ENCODE measurements at places on chromosomes 7 and 10.

- no peak for DNase-seq
These were observed 94.8 kb downstream of the PRKG1 start for GRCh38 chr10:51169111-51169510.

DNA sequence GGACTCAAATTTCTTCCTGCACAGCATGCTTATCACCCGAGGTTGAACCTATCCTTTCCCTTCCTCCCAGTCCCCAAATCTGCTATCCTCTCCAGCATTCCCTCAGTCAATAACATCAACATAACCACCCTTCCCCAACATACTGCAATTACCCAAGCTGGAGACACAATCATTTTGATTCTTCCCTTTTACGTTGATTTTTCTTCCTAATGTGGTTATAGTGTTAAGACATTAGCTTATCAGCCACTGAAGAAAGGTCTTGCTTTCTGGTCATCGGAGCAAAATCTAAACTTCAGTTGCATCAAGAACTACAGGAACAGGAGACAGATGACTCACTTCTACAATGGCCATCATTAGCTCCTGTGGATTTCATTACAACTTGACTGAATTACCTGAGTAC is 3.5 kb upstream of the HBP1 start:
- no peak for DNase-seq

- DNase-seq, result no peak
These were observed 39.2 kb downstream of the MEOX2 start for GRCh38 chr7:15647309-15647708.

DNA sequence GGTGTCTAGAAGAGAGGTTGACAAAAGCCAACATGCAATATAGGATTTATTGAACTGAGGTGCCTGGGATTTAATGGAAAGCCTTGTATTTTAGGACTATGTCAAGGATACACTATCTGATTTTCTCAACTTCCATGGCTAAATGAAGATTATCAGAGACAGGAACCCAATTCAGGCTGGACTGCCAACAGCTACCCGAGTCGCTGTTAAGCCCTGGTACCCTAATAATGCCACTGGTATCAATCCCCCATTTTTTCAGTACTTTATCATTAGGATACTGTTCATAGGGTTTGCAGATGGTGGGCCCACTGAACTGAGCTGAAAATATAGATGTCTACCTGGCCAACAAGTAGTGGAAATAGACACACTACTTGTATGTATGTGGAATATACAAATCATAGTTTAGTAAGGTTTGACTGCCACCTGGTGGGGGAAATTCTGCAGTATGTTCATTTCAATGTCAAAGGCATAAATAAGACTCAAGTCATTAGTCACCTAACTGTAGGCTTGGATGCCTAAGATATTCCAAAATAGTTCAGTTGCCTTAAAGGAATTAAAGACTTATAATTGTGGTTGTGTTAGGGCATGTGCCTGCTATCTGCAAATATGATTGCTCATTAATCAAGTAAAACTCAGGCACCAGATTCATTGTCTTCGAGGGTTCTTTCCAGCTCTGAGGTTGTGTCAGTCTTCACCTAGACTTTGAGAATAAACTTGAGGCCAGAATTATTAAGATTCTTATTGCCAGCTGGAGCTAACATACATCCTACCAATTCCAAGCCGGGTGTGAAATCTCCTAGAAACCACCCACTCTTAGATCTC is 34.1 kb upstream of the NOBOX start:
- peak; percentile 30 for DNase-seq

GRCh38 chr7:44385434-44386138 is 60.2 kb upstream of the CAMK2B start:
- DNase-seq, result no peak

GRCh38 chr7:106183952-106184351 is 71.8 kb upstream of the SYPL1 start:
- no peak for DNase-seq

DNA sequence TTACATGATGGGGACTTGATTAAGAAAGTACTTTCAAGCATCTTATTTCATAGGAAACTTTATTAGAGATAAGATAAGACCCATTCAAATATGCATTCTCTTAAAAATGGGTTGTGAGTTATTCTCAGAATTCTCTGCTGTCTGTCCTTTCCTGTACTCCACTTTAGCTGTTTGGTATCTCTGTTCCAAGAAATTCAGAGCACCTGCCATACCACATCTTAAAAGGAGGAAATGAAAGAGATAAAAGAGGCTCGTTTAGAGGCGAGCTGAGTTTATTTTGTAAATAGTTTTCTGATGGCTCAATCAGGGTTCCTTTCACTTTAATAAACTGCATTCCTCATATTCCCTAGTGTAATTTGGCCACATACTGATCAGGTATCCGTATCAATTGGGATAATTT is 87.2 kb downstream of the MDFIC start:
- no peak for DNase-seq

DNA sequence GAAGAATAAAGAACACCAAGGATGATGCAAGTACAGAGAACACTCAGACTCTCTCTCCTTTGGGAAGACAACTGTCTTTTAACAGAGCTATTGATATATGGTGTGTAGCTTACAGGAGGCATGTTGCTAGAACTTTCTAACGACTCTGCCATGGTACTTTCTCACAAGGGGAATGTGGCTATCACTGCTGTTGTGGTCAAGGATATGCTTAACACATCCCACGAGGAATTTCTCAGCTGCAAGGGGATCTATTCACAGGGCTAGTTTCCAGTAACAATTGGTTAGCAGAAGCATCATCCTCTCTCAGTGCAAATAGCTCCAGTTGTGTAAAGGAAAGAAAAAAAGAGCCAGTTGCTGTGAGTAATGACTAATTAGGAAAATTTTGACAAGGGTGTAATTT is 826.0 kb downstream of the SORCS1 start:
- no peak for DNase-seq

GRCh38 chr7:150649080-150649385 is 16.8 kb upstream of the GIMAP6 start:
- no peak for DNase-seq

DNA sequence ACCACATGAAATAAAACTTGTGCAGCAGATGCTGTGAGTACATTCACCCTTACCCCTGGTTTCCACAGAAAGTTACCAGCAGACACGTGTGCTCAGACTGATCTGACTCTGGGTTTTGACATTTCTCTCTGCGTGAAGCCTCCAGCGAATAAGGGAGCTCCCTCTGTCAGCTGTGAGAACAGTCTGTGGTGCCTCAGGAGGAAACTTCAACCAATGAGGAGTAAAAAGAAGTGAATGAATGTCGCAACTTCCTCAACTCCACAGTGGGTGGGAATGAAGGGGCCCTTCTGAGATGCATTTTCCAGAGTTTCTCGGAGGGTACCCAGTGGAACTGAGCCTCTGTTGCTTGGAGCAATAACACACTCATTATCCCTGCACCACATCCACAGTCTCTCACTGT is 743.4 kb downstream of the TNS3 start:
- no peak for DNase-seq

- no peak for DNase-seq
These were observed 3.1 kb downstream of the ASB15 start for GRCh38 chr7:123604739-123605138.

GRCh38 chr7:151137076-151137675 is 30.3 kb downstream of the GBX1 start:
- no peak for DNase-seq

DNA sequence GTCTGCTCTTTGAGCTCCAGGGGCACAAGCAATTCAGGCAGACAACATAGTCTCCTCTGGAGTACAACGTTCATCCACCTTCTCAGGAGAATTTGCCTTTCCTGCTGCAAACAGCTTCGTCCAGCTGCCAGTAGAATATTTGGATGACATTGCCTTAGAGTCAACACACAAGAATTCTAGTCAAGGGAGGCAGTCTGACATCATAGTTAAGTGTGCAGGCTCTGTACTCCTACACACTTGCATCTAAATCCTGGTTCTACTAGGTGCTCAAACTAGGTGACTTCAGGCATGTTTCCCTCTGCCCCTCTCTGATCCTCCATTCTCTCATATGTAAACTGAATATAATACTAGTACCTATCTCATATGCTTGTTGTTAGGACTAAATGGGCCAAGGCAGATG is 314.8 kb downstream of the HPSE2 start:
- DNase-seq, result no peak

Measured in stimulated activated CD4-positive, alpha-beta T cell treated with anti-CD3 and anti-CD28 coated beads, Interleukin-12 subunit alpha, Interleukin-12 subunit beta, amount 100 ng/mL, for 48 hours (primary cell).